ENCODE measurements at places on chromosomes 13 and 19.

DNA sequence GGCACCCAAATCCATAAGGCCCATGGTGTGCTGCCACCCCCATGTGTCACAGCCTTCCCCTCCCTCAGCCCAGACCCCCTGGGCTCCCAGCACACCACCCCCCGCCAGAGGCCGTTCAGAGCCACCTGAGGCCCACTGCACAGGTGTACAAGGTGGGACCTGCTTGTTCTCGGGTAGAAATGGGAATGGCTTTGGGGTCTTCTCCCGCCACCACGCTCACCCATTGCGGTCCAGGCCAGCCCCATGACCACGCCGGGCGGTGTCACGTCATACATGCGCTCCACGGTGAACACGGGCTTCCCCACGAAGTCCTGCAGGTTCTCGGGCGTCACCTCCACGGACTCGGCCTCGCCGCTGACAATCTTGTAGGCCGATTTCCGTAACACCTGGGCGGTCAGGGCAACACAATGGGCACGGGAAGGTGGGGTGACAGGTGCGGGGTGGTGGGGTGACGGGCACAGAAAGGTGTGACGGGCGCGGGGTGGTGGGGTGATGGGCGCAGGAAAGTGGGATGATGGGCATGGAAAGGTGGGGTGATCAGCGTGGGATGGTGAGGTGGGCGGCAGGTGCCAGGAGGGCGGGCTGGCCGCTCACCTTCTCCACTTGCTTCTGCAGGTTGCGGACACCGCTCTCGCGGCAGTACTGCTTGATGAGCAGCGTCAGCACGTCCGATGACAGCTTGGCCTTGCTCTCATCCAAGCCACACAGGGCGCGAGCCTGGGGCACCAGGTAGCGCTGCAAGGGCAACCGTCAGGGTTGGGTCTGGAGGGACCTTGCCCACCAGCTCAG lies 4.3 kb downstream of the RPL36 start:
- H3K27me3 ChIP-seq = peaks cover 12% of the 10 kb centered on the region
- H3K4me1 ChIP-seq = peaks cover 10% of the 10 kb centered on the region
- H3K27ac ChIP-seq = peak overlapping the region; percentile 24
- DNase-seq = no peak
- H3K36me3 ChIP-seq = peaks cover 15% of the 10 kb centered on the region

DNA sequence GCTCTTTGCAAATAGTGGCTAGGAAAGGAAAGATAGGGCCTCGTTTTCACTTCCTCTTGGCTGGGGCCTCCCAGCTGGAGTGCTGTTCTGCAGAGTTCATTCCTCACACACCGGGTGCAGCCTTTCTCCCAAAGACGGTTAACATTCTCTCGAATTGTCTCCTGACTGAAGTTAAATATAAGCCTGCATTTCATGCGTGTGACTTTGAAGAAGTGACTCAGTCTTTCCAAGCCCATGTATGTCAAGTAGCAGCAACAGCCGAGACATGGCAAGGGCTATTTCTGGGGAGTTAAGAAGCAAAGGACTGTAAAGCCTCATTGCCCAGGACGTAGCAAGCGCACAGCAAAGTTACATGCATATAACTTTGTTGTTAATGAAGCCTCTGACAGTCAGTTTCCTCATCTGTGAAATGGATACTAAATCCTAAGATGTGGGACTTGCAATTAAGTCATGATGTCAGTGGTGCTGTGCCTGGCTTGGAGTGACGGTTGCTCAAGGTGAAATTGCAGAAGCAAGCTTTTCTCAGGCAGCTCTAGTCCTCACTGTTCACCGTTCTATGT lies 502.4 kb downstream of the MYO16 start:
- H3K27ac ChIP-seq = peak overlapping the region; percentile 67
- H3K27me3 ChIP-seq = peaks cover 1% of the 10 kb centered on the region
- peak overlapping the region; percentile 31 for H3K4me3 ChIP-seq

DNA sequence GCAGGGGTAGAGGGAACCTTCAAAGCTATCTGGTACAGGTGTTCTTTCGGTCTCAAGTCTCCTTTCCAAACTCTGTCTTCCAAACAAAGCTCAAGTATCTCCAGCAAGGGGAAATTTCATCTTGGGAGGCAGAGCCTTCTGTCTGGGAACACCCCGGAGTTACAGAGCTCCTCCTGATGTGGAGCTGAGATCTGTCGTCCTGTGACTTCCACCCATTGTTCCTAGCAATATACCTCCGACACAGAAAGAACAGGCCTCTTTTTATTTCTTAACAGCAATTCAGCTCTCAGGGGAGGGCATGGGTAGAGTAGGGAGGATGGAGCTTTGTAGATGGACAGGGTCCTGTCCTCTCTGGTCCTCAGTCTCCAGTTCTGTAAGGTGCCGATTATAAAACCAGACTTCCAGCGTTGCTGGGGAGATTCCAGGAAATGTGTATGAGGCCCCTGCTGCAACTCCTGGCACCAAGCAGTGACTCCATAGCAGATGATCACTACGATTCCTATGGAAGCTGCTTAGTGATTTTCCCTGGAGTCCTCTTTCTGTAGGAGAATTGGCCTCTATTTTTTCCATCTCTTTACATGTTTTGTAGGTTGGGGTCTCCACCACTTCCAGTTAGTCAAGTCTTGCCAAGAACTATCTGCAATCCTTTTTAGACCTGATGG lies 56.0 kb upstream of the ARGLU1 start:
- no peak overlapping the region for H3K4me3 ChIP-seq
- peaks cover 50% of the 10 kb centered on the region for H3K4me1 ChIP-seq
- H3K36me3 ChIP-seq = no peaks in the 10 kb centered on the region
- H3K27ac ChIP-seq = peak overlapping the region; percentile 86
- DNase-seq = no peak

DNA sequence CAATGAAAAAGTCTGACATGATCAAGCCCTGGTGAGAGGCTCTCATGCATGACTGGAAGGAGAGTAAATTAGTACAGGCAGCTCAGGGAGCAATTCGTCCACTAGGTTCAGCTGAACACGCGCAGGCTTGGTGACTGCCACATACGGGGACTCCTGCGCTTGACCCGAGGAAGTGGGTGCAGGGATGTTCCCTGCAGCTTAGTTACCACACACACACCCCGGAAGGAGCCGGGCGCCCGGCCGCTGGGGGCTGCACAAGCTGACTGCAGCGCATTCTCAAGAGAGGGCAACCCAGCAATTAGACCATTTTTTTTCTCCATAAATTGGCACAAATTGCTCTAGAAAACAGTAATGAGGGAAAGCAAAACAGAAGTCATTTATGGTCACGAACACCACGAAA lies 23.0 kb upstream of the MIER2 start:
- H3K4me3 ChIP-seq = no peak overlapping the region
- no peaks in the 10 kb centered on the region for H3K36me3 ChIP-seq
- H3K4me1 ChIP-seq = no peaks in the 10 kb centered on the region

- peaks cover 2% of the 10 kb centered on the region for H3K36me3 ChIP-seq
- no peak overlapping the region for H3K4me3 ChIP-seq
- peaks cover 7% of the 10 kb centered on the region for H3K4me1 ChIP-seq
These were observed 3.0 kb upstream of the RASL11A start for GRCh38 chr13:27267596-27267995.

GRCh38 chr13:90933097-90933826 lies 414.2 kb upstream of the MIR17HG start:
- no peak overlapping the region for H3K4me3 ChIP-seq
- H3K27me3 ChIP-seq = peaks cover 2% of the 10 kb centered on the region
- H3K36me3 ChIP-seq = no peaks in the 10 kb centered on the region
- no peak for DNase-seq

GRCh38 chr19:58562122-58563033 lies 4.0 kb upstream of the UBE2M start:
- H3K27me3 ChIP-seq = peaks cover 19% of the 10 kb centered on the region
- peaks cover 19% of the 10 kb centered on the region for H3K36me3 ChIP-seq
- no peak overlapping the region for H3K4me3 ChIP-seq
- no peak overlapping the region for H3K27ac ChIP-seq
- peaks cover 17% of the 10 kb centered on the region for H3K4me1 ChIP-seq
- DNase-seq = peak; percentile 35

- H3K4me1 ChIP-seq = no peaks in the 10 kb centered on the region
- H3K27ac ChIP-seq = no peak overlapping the region
- no peak for DNase-seq
- peaks cover 36% of the 10 kb centered on the region for H3K36me3 ChIP-seq
- no peak overlapping the region for H3K4me3 ChIP-seq
These were observed 15.6 kb upstream of the DCUN1D2 start for GRCh38 chr13:113506025-113506685.

DNA sequence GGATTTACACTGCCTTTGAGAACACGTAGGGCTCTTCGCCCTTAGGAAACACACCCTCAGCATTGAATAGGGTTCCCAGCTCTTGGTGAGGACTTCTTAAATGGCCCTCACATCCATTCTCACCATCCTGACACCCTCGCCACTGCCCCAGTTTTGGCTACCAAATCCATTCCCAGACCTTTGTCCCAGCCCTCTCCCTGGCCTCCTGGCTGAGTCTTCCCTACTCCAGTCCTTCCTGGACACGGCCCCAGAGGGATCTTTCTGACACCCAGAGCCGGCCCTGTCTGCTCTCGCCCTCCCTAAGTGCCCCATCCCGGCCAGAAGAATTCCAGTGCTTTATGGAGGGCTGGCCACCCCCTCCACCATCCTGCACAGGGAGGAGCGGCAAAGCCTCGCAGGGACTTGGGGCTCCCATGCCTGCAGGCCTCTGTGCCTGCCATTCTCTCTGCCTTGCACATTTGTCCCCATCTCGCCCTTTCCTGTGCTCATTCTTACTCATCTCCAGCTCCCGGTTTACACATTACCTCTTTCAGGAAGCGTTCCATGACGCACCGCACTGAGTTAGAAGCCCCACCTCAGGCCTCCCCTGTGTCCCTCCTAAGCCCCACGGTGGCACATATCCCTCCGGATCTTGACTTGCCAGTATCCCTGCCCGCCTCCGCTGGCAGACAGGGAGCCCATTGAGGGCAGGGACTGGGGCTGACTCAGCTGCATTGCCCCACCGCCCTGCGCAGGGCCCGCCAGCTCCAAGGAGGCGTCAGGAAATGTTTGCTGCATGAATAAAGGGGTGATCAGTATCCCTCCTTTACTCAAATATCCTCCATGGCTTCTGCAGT lies 11.0 kb upstream of the KLK14 start:
- peaks cover 6% of the 10 kb centered on the region for H3K27me3 ChIP-seq
- H3K4me1 ChIP-seq = peaks cover 27% of the 10 kb centered on the region
- no peaks in the 10 kb centered on the region for H3K36me3 ChIP-seq
- H3K4me3 ChIP-seq = no peak overlapping the region
- DNase-seq = no peak

DNA sequence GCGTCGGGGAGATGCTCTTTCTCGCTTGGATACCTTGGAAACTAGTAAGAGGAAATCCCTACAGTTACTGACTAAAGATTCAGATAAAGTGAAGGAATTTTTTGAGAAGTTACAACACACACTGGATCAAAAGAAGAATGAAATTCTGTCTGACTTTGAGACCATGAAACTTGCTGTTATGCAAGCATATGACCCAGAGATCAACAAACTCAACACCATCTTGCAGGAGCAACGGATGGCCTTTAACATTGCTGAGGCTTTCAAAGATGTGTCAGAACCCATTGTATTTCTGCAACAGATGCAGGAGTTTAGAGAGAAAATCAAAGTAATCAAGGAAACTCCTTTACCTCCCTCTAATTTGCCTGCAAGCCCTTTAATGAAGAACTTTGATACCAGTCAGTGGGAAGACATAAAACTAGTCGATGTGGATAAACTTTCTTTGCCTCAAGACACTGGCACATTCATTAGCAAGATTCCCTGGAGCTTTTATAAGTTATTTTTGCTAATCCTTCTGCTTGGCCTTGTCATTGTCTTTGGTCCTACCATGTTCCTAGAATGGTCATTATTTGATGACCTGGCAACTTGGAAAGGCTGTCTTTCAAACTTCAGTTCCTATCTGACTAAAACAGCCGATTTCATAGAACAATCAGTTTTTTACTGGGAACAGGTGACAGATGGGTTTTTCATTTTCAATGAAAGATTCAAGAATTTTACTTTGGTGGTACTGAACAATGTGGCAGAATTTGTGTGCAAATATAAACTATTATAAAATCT lies 2.7 kb upstream of the KCNRG start:
- no peaks in the 10 kb centered on the region for H3K27me3 ChIP-seq
- H3K4me3 ChIP-seq = peak overlapping the region; percentile 49
- H3K4me1 ChIP-seq = peaks cover 8% of the 10 kb centered on the region

DNA sequence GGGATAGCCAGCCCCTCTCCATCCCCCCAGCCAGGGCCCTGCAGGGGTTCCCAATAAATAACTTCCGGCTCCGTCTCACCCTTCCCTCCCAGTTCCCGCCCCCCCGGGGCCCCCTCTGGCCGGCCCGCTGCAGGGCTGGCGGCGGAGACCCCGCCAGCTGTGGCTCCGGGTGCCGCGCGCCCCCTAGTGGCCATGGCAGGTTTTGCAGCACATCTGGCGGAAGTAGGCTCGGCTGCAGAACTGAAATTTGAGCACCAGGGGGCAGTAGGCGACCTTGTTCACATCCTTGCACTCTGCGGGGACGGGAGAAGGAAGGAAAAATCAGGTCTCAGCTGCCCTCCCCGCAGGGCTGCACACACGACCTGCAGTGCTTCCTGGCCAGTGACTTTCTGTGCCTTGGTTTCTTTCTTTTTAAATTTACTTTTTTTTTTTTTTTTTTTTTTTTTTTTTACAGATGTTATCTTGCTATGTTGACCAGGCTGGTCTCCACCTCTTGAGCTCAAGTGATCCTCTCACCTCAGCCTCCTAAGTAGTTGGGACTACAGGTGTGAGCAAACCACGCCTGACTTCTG lies 3.6 kb upstream of the MYO1F start:
- peak; percentile 89 for DNase-seq
- H3K27me3 ChIP-seq = peaks cover 8% of the 10 kb centered on the region
- H3K4me1 ChIP-seq = peaks cover 10% of the 10 kb centered on the region

DNA sequence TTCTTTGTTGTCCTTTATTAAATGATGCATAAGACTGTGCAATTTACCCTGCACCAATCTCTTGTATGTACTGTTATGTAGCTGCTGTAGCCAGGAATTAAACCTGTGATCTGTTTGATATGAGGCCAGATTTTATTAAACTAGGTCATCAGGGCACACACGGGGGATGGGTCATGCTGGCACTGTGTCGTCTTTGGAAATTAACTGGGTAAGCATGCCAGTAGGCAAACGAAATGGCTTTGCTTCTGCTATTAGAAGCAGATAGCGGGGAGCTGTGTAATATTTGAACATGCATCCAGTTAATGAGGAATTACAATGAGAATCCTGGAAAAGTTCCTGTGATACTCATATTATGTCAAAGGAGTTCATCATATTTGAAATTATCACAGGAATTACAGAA lies 23.5 kb downstream of the MTUS2 start:
- H3K4me3 ChIP-seq = no peak overlapping the region
- no peaks in the 10 kb centered on the region for H3K4me1 ChIP-seq
- H3K27me3 ChIP-seq = peaks cover 1% of the 10 kb centered on the region
- no peak for DNase-seq

- H3K36me3 ChIP-seq = peaks cover 6% of the 10 kb centered on the region
- no peak for DNase-seq
- H3K4me1 ChIP-seq = no peaks in the 10 kb centered on the region
- H3K4me3 ChIP-seq = no peak overlapping the region
These were observed 113.5 kb downstream of the MYO16 start for GRCh38 chr13:108742701-108743451.

- no peak overlapping the region for H3K4me3 ChIP-seq
- peaks cover 39% of the 10 kb centered on the region for H3K36me3 ChIP-seq
These were observed 64.6 kb upstream of the RAP2A start for GRCh38 chr13:97369261-97369893.
